Stimulated activated CD4-positive, alpha-beta T cell treated with anti-CD3 and anti-CD28 coated beads, TNF-alpha, amount 100 ng/mL, for 4 hours (primary cell): ENCODE measurements at places on chromosomes 12 and 14.

DNA sequence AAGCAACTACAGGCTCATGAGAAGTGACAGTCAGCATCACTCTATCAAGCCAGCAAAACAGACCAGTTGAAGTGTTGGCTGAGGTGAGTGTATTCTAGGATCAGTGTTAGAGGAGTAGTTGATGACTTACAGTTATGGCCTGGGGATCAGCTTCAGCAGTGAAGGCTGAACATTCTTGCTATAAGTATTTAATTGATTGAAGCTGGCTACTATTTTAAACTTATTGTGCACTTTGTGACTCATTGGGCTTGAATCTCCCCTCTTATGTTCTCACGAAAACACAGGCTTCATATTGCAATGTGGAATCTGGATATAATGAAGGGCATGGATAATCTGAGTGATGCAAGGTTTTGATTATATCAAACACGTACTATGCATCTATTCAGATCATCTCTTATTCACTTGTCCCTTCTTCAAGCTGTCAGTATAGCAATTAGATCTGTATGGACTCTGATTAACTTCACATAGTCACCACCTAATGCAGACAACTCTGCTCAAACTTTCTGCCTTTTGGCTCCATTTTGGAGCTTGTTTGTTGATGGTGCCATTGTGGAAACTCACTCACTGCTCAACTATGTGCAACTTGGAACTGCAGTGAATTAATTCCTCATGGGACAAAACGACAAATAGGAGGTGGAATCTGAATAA, 309.2 kb downstream of the SLC16A7 start:
- no peak for DNase-seq

DNA sequence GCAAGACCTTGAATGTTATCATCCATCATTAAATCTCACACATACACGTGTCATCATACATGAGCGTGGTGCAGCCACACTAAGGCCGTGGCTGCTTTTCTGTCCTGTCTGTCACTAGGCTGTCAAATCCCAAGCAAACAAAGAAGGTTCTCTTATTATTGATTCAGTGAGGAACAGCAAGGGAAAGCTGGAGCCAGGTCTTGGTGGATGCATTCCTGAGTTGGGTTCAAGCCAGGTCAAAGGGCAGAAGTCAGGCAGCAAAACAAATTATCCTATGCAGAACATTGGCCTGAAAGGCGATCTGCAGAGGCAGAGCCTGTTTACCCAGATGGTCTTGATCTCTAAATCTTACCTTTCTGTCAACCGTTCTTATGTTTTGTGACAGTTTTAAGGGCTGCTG, 252.3 kb downstream of the NEDD1 start:
- no peak for DNase-seq

GRCh38 chr14:63096186-63096585, 50.9 kb upstream of the KCNH5 start:
- DNase-seq, result no peak

DNA sequence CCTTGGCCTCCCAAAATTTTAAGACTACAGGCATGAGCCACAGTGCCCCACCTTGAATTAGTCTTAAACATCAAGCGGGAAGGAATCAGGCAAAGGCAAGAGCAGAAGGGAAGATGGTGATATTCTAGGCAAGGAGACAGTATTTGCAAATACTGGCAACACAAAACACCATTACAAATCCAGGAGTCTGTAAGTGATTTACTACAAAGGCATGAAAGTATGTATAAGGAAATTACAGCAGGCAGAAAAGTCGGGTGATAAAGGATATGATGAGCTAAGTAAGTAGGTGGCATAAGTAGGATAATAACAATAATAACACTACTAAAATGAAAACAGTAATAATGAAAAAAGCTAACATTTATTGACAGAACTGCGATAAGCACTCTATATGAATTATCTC, 28.5 kb downstream of the FMNL3 start:
- DNase-seq, result no peak

DNA sequence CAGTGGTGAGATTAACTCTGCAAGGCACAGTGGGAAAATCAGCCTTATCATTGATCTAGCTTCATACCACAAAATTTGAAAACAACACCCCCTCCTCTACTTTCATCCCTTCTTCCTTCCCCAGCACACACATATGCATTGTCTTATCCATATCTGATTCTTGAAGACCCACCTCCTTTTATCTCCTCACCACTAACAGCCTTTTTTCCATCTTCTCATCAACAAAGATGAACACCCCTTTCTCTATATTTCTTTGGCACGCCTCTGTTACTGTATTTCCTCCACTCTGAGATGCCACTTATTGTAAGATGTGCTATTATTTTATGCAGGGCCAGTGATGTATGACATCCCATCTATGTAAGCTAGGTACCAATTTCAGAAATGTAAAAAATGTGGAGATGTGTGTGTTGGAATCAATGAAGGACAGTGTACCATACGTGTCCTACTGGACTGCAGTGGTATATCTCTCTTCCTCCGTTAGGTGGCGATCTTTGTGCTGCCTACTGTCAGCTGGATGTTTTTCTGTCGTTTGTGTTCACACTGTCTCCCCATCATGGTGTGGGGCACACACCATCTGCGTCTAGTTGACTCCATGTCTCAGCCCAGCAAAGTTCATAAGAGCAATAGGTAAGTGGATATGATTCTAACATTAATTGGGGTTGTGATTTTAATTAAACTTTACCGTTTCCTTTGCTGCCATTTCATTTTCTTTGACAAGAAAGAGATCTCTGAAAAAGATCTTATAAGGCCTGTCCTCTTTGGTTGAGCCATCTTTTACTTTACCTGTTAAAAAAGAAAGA, 24.0 kb downstream of the CCDC38 start:
- DNase-seq, result no peak

GRCh38 chr12:107843351-107844311, 69.1 kb downstream of the ASCL4 start:
- no peak for DNase-seq

DNA sequence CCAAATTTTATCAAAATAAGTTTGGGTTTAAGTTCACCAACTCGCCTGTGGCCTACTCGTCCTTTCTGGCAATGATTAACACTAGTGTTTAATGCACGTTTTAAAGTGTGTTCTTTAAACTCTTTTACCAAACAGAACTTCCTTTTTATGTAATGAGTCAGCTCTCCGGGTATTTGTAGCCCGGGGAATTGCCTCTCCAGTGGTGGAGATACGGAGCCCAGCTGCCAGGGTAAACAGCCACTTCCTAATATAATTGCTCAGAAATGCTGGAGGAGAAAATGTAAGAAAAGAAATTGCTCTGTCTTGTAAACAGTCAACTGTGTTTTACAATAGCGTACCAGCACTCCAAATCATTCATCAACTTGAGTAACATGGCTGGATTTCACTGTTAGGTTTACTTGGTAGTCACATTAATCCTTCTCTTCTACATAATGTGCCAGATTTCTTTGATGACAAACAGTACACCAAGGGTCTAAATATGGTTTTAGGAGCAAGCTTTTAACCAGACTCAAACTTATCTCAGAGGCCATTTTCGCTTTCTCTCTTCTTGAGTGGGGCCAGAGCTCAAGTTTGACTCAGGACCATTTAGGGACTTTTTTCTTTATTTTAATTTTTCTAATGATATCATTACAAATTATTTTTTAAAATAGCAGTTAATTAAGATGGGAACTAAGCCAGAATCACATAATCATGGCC, 101.2 kb upstream of the SLC38A2 start:
- no peak for DNase-seq
